ENCODE measurements at places on chromosomes 13 and 19. TPM values are rescaled to one million over a fixed set of nuclear protein-coding genes. Genes with fewer than 3 reads are reported as not detected.

- H3K27me3 ChIP-seq: no peaks in the 10 kb centered on the region
- no peaks in the 10 kb centered on the region for H3K36me3 ChIP-seq
- no peak for DNase-seq
- H3K4me3 ChIP-seq: no peak overlapping the region
Measured at GRCh38 chr19:34975056-34975455, 11.0 kb upstream of the ZNF792 start.

- no peak for DNase-seq
- no peaks in the 10 kb centered on the region for H3K4me1 ChIP-seq
- no peak overlapping the region for H3K4me3 ChIP-seq
- H3K27ac ChIP-seq: no peak overlapping the region
Measured at GRCh38 chr13:80400865-80401426, 60.0 kb upstream of the SPRY2 start.

- no peak for DNase-seq
- H3K36me3 ChIP-seq: no peaks in the 10 kb centered on the region
- no peaks in the 10 kb centered on the region for H3K4me1 ChIP-seq
- no peaks in the 10 kb centered on the region for H3K27me3 ChIP-seq
Measured at GRCh38 chr13:31781064-31781463, 41.7 kb downstream of the RXFP2 start.

GRCh38 chr13:40812724-40813445, 23.5 kb downstream of the SLC25A15 start:
- DNase-seq: no peak
- H3K4me1 ChIP-seq: no peaks in the 10 kb centered on the region
- H3K36me3 ChIP-seq: peaks cover 21% of the 10 kb centered on the region
- H3K27ac ChIP-seq: no peak overlapping the region
- H3K27me3 ChIP-seq: no peaks in the 10 kb centered on the region
- no peak overlapping the region for H3K4me3 ChIP-seq

- no peaks in the 10 kb centered on the region for H3K36me3 ChIP-seq
- no peak for DNase-seq
- no peaks in the 10 kb centered on the region for H3K27me3 ChIP-seq
Measured at GRCh38 chr19:41540041-41540695, 35.8 kb upstream of the CEACAM21 start.

The PVR gene
- 33.3 TPM for total RNA-seq

DNA sequence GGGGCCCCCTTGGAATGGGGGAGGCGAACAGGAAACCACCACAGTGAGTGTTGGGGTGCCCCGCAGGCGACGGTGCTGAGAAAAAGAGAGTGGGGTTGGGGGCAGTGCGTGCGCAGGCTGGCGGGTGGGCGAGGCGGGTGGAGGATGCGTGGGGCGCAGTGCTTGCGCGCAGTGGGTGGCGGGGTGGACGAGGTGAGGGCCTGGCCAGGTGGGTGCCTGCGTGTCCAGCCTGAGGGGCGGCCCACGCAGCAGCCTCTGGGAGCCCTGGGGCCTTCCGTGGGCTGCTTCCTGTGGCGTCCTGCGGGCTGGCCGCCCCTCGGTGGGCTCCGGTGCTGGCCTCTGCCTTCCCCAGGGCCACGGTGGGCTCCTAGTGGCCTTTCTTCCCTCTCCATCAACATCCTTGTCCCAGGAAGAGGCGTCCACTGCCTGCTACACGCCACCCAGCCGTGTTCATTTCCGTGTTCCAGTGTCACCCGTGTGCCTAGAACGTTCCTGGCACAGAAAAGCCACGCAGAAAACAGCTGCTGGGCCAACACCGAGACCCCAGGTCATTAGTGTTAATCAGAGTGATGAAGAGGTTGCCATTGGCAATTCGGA, 7.1 kb downstream of the ATP11A start:
- no peak overlapping the region for H3K4me3 ChIP-seq
- no peak for DNase-seq
- peaks cover 40% of the 10 kb centered on the region for H3K4me1 ChIP-seq
- no peaks in the 10 kb centered on the region for H3K36me3 ChIP-seq

The IGFL2 gene
- not detected for total RNA-seq

The PLK5 gene
- total RNA-seq: not detected

The RNF113B gene
- total RNA-seq: not detected

All from thyroid gland (tissue), 4 donors.